Activated T-helper 17 cell treated with anti-CD3 and anti-CD28 coated beads, Interleukin-2, amount 50 U/mL, for 72 hours (primary cell): ENCODE measurements at places on chromosomes 7 and 10.

GRCh38 chr7:30923774-30924413, 12.2 kb downstream of the AQP1 start:
- no peak for ATAC-seq

DNA sequence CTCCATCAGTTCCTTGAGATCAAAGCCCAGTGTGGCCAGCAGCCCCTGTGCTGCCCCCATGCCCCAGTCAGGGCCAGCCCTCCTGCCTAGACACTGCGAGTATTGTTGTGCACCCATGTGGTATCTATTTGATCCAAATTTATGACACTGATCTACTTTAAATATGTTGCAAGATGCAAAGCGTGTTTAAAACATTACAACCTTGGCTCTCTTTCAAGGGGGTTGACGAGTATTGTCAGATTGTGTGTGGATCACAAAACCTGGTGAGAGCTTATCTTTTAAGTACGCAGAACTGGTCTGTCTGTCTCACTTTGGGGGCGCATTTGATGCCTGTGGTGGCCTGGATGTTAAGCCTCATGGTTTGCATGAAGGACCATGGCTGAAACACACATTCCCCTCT, 108.9 kb downstream of the COL13A1 start:
- ATAC-seq: no peak

- ATAC-seq: no peak
Measured at GRCh38 chr10:72228318-72228751, 12.3 kb upstream of the ASCC1 start.

GRCh38 chr7:93987297-93987696, 16.9 kb downstream of the BET1 start:
- ATAC-seq: no peak
